Lung (tissue), 17 donors: ENCODE measurements at places on chromosomes 7 and 10. TPM values are rescaled to one million over a fixed set of nuclear protein-coding genes. Genes with fewer than 3 reads are reported as not detected.

DNA sequence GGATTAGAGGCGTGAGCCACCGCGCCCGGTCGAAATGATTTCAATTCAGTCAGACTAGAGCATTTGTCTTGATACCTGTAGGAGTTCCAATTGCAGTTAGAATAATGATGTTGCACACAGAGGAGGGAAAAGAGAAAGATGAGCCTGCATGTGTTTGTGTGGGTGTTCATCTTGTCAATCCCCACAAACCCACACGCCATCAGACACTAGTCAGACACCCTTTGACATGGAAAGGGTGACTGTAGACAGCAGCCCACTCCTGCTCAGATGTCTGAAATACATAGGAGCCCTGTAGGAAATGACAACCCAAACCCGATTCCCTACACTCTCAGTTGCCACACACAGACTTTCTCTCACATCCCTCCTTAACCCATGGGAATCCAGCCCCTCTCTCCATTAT, 92.0 kb downstream of the ABLIM1 start:
- no peak for DNase-seq

DNA sequence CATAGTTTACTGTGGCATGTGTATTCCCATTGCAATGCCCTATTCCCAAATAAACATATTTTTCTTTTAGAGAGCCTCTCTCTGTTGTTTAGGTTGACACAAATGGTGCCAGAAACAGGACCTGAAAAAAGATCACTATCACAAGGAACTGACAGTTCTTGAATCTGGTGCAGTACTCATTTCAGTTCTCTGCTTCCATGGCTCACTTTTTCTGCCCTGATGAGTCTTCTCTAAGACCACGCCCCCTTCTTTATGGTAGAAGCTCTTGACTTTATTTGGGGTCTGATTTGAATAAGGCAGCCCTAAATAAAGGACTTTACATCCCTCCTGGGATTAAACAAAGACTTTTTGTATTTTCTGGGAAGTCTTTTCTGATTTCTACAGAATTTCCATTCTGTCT, 3.5 kb upstream of the CCDC126 start:
- DNase-seq: no peak

DNA sequence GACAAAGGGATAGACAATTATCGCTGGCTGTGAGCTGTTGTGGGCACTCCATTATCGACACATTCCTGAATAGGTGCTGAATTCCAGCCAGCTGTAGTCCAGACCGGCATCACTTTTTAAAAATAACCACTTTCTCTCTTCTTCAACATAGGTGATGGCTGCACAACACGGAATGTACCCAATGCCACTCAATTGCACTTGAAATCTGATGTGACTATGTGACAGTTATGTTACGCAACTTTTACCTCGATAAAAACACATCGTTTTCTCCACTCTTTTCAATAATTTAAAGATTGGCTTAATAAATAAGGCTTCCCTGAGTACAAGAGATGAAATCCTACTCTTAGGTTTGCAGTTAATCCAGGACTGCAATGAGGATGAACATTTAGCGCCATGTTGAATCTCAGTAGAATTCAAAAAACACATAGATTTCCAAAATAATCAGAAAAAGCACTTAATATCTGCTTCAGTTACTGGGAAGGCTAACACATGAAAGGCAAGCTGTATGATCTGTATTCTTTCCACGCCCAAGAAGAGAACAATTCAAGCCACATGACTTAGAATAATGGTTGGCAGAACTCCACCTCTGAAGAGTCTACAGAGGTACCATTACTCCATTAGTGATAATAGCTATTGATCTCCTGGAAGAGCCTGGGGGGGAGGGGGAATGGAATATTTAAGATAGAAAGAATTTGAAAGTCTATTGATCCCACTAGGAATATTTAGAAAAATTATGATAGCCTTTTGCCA, 3.6 kb downstream of the YWHAG start:
- no peak for DNase-seq

DNA sequence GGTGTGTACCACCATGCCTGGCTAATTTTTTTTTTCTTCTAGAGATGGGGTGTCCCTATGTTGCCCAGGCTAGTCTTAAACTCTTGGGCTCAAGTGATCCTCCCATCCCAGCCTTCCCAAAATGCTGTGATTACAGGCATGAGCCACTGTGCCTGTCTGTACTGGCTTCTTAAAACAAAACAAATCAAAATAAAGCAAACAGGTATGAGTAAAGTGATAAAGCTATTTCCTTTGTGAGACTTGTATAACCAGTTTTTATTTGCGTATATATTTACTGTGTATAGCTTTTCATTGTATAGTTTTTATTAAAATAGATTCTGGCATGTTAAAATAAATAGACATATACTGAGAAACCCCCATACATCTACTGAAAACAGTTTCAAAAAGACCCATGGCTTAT, 14.3 kb downstream of the LCOR start:
- no peak for DNase-seq

The ZNF438 gene
- 19.2 TPM for polyA plus RNA-seq

The RTKN2 gene
- 3.7 TPM for polyA plus RNA-seq

The AMZ1 gene
- polyA plus RNA-seq: 0.13 TPM
